ENCODE measurements at places on chromosomes 13 and 19. TPM values are rescaled to one million over a fixed set of nuclear protein-coding genes. Genes with fewer than 3 reads are reported as not detected.
A peak's percentile ranks its signal among the peaks of the same experiment; 100 is the strongest.

GRCh38 chr19:3868770-3869456 is at the start of gene ZFR2:
Gene ZFR2, minus strand, starts transcription at chr19:3869038. Its CDS starts 21 bp downstream, at chr19:3869017.
- no peak for DNase-seq

DNA sequence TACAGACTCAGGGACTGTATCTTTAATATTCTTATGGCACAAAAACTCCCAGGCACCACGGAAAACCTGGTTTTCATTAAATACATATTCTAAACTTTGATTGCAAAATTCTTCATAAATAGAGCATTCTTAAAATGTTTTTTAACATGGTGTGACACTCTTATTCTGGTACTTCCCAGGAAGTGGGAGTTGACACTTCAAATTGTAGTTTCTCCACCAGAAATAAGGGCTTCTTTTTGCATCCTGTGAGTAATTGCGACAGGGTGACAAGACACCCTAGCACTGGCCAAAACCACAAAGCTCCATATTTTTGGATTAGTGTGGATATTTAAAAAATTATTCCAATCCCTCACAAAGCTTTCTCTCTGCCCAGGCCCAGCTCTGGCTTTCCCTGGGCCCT is 43.6 kb upstream of the MTIF3 start:
- DNase-seq: no peak

GRCh38 chr13:73776151-73776785 is 357.9 kb downstream of the KLF12 start:
- DNase-seq: peak; percentile 15

- DNase-seq: no peak
Measured at GRCh38 chr19:45076851-45077730, 813 bp upstream of the ZNF296 start.

DNA sequence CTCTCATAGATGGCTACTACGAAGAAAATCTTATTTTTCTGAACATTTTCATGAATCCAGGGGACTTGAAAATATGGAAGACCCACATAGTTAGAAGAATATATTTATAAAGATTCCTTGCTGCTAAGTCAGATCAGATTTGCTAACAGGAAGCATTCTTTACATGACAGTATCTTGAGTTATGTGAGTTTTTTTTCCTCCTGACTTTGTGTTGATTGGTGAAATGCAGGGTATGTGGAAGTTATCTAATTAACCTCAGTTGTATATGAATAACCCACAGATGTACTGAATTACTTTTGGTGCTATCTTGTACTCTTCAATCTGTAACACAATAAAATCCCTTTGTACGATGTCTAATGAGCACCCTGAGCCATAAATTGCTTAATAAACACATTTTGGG is 53.8 kb downstream of the ESD start:
- no peak for DNase-seq

GRCh38 chr13:51738226-51738905 is 65.6 kb downstream of the DHRS12 start:
- no peak for DNase-seq

GRCh38 chr19:15331419-15332310 is 674 bp downstream of the BRD4 start:
- peak; percentile 40 for DNase-seq

DNA sequence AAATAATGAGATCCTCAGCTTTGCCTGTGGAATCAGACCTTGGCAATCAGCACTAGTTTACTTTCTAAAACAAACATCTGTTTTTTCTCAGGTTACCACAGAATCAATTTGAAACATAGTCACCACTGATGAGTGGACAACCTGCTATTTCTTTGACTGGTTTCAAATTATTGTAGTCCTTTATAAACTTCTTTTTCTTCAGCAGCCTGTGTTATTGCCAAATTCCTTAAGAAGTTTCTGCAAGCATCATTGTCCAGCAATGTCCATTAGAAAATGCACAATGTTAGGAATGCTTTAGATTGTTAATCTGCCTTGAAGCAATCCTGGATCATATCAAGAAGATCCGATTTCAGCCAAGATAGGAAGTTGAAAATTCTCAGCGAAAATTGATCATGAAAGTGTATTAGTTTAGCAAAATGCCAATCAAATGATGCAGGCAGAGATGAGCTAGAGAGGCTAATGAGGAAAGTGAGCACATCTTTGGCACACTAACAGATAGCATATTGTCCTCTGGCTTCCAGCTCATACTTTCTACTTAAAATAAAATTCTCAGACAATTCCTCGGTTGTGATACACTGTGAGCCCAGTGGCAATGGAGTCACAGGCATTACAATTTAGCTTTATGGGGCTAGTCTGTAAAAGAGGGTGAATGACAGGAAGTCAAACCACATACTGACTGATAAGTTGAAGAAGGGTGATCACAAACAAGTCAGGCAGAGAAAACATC is 270.6 kb downstream of the SLITRK6 start:
- DNase-seq: peak; percentile 78

DNA sequence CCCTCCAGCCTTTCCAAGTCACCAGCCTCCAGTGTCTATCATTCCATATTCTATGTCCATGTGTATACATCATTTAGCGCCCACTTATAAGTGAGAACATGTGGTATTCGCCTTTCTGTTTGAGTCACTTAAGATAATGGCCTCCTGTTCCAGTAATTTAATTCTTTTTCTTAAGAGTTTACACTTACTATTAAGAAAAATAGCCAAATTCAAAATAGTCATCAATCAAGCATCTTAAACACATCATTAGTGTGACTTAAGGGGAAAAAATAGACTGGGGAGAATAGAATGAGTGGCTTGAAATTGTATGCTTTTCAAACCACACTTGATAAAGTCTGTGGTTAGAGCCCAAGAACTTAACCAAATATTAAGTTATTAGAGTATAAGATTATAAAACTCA is 248.0 kb downstream of the MAB21L1 start:
- no peak for DNase-seq

DNA sequence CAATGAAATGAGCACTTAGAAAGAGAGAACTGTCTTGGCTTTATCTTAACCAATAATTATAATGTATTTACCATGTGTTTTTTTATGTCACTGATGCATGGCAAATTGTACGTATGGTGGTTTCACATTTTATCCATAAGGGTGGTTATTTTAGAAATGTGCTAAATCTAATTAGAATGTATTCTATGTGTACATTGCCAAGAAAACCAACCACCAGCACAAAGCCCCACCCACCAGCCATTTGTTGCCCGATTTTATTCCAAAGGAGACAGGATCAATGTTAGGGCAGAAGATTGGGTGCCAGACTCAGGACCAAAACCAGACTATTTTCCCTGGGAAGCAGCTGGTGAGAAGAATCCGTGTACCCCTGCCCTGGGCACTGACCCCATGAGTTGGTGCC is 63.0 kb upstream of the SOX1 start:
- no peak for DNase-seq

DNA sequence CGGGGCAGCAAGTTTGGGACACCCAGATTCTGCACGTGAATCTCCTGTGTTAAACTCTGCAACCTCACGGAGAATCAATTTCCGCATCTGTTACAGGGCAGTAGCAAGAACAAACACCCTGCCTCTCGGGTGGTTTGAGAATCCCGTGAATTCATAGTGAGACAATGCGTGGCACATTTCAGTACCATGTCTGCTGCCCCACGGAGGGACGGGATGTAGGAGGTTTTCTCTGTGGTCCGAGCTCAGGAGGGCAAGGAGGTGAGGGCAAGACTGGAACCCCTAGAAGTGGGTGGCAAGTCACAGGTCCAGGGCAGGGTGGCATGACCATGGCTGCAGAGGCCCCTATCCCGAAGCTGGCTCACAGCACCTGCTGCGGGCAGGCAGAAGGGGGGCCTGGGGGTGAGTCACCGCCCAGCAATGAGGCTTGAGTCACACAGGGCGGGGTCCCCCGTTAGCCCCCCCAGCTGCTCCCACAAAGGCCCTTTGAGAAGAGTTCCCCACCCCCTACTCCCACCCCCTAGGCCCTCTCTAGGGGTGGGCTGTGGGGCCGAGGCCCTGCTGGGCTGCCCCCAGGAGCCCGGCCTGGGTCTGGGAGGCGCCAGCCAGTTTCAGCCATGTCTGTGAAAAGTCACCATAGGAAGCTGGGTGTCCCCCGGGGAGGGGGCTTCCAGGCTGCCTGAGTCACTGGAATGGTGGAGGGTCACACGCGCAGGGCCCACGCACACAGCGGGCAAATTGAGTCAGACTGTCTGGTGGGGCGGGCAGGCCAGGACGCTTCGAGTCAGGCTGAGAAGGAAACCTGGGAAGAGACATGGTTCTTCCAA is 25.8 kb upstream of the NANOS3 start:
- no peak for DNase-seq

- no peak for DNase-seq
Measured at GRCh38 chr13:23680845-23681669, 110.8 kb downstream of the TNFRSF19 start.

DNA sequence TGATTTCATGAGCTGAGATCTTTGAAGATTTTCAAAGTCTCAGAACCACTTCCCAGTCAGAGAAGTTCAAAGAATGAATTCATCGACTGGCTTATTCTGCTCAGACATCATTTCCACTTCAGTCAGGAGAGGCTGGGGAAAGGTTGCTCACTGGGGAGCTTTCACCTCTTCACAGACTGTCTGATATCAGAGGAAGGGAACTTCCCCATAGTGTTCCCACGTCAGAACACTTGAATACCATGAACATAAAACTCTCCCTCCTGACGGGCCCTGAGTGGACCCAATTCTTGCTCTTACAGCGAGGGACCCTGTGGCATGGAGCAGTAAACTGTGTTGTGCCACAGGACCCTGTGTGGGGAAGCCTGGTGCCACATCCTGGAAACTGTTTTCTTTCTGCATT is 492.6 kb downstream of the COG6 start:
- DNase-seq: no peak

DNA sequence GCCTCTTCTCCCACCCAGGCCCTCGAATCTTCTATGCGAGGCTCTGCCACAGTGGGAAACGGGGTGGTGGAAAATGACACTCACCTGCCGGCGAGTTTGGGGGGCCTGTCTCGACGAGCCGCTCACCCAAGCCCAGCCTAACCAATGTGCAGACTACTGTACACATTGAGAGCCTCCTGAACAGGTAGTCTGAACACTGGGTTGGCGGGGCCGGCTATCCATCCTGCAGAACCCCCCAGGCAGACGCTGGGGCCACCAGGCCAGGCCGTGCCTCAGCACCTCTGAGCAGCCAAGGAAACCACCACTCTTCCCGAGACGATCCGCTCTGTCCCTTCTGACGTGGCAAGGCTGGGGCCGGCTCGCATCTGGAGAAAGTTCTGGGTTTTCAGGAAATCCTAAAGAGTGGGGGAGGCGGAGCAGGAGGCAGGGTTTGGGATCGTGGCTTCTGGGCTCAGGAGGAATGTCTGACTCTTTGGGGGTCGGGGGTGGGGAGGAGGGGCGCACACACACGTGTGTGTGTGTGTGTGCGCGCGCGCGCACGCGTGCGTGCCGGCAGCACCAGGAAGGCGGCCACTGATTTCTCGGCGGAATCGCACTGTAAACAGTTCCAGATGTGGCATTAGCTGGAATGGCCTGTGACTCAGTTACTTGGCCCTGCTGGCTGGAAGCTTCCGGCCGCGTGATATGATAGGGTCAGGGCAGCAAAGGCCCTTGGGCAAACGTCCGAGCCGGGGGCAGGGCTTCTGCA is 18.5 kb downstream of the TMED1 start:
- peak; percentile 80 for DNase-seq

GRCh38 chr13:51235186-51235585 is 13.0 kb downstream of the FAM124A start:
- no peak for DNase-seq

DNA sequence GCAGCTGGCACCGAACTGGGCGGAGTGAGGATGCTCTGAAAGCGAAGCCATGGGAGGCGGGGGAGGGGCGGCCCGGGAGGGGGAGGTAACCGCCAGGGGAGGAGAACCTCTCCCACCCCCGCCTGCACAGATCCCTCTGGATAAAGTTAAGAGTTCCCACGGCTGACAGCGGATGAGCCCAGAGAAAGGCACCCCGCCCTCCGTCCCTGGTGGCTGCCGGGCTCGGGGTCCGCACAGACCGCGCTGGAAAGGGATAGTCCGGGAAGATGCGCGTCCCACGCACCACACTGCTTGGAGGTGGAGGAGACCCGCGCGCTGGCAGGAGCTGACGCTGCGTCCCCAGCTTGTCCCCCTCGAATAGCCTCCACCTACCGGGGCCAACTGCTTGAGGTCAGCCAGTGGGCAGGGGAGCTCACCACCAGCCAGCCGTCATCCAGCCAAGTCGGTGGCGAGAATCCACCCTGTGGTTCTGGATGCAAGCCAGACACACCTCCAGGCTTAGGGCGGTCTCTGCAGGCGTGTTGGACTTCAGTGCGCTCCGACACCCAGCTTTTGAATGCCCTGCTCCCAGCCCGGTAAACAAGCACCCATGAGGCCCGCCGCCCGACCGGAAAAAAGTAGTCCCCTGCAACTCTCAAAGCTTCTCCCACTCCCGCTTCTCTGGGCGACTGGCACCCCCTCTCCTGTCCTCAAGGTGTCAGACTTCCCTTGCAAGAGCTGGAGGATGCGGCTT is at the start of gene TRPC4:
Gene TRPC4 (minus strand): TSS at position 17 of the 733 bp plus-strand sequence. CDS start 86,439 bp downstream, outside the sequence.
- peak; percentile 44 for DNase-seq

GRCh38 chr19:5308451-5309437 is 31.9 kb downstream of the PTPRS start:
- DNase-seq: peak; percentile 94

DNA sequence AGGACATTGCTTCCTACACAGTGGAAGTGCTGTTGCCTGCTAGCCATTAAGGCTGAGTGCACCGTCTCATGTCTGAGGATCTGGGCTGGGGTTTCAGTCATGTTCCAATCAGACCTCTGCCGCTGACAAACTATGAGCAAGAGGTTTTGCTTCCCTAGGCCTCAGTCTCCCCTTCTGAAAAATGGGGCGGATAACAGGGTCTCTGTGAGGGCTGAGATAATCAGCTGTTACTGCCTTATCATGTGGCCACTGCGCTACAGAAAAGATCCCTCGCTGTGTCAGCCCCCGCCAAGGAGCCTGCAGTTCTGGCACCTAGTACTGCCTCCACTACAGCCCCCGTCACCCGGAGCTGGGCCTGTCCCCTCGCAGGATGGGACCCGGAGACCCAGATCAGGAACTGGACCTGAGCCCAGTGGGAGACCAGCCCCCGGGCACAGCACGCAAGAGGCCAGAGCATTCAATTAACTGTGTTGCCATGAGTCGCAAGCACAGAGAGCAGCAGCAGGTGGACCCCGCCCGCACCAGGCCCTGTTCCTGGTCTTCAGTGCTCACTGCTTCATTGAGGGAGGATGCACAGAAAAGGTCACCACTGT is 3.0 kb upstream of the PNKP start:
- DNase-seq: peak; percentile 0

- DNase-seq: no peak
Measured at GRCh38 chr13:97573011-97573410, 139.0 kb downstream of the RAP2A start.

SYNE4 gene
- total RNA-seq: 8.0 TPM

SLITRK5 gene
- total RNA-seq: 4.5 TPM

ZNF416 gene
- total RNA-seq: 4.6 TPM

ATP4A gene
- not detected for total RNA-seq

ZNF575 gene
- 0.65 TPM for total RNA-seq

PLIN3 gene
- 65.4 TPM for total RNA-seq

ZNF823 gene
- total RNA-seq: 5.2 TPM

LHB gene
- not detected for total RNA-seq

DLL3 gene
- not detected for total RNA-seq

All from lung (tissue), 17 donors.